Right atrium auricular region (tissue), 2 donors: ENCODE measurements at places on chromosomes 3 and 15. TPM values are rescaled to one million over a fixed set of nuclear protein-coding genes. Genes with fewer than 3 reads are reported as not detected.
A peak's percentile ranks its signal among the peaks of the same experiment; 100 is the strongest.

Gene TRIM71
- total RNA-seq = not detected

Gene ADIPOQ
- 19.1 TPM for total RNA-seq

DNA sequence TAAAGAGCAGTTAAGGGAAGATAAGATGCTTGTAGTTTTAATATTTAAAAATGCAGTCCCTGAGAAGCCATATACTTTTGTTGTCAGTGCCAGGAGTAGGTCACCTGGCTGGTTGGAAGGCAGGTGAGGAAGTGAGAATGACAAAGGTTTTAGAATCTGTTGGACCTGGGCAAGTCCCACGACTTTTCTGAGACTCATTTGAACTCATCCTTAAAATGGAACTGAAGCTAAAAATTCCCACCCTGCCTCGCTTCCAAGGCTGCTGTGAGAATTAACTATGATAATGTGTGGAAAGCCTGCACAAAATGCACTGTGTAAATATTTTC, 77.1 kb downstream of the IQSEC1 start:
- H3K27ac ChIP-seq = peak overlapping the region; percentile 93
- no peak overlapping the region for H3K4me3 ChIP-seq
- H3K4me1 ChIP-seq = peaks cover 36% of the 10 kb centered on the region
- no peaks in the 10 kb centered on the region for H3K36me3 ChIP-seq
- H3K27me3 ChIP-seq = no peaks in the 10 kb centered on the region

- no peak overlapping the region for H3K27ac ChIP-seq
- no peaks in the 10 kb centered on the region for H3K4me1 ChIP-seq
- H3K36me3 ChIP-seq = no peaks in the 10 kb centered on the region
- no peak for DNase-seq
- H3K27me3 ChIP-seq = no peaks in the 10 kb centered on the region
- H3K4me3 ChIP-seq = no peak overlapping the region
These were observed 158.5 kb upstream of the SGO1 start for GRCh38 chr3:20344400-20344959.

Gene HPS3
- total RNA-seq = 6.7 TPM

Gene STAC
- not detected for total RNA-seq

GRCh38 chr3:95172164-95172943, 1109.5 kb downstream of the NSUN3 start:
- H3K36me3 ChIP-seq = no peaks in the 10 kb centered on the region
- no peak for DNase-seq
- no peaks in the 10 kb centered on the region for H3K27me3 ChIP-seq
- no peak overlapping the region for H3K27ac ChIP-seq
- H3K4me3 ChIP-seq = no peak overlapping the region

Gene CFAP20DC
- total RNA-seq = not detected

Gene FAM174B
- total RNA-seq = 6.2 TPM

DNA sequence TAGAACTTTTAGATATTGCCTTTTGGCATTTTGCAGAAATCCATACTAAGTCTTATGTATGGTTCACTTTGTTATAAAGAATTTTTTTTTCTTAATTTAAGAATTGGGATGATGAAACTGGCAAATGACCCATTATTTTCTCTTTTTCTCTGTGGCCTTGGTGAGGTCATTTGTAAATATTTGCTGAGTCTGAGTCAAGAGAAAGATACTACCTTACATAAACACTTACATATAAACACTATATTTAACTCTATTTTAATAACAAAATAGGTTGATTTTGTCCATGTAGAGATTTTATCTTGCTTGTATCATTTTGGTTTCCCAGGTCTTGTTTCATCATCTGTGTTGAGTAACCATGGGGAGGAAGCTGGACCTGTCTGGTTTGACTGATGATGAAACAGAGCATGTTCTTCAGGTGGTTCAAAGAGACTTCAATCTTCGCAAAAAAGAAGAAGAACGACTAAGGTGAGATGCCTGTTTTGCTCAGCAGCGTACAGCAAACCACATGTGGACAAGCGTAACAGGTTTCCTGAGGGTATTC, 91.1 kb downstream of the MYRIP start:
- DNase-seq = no peak
- H3K27ac ChIP-seq = no peak overlapping the region
- H3K27me3 ChIP-seq = no peaks in the 10 kb centered on the region
- no peaks in the 10 kb centered on the region for H3K36me3 ChIP-seq

GRCh38 chr3:80696280-80696679, 928.5 kb upstream of the ROBO1 start:
- no peak for DNase-seq
- no peak overlapping the region for H3K27ac ChIP-seq
- no peaks in the 10 kb centered on the region for H3K36me3 ChIP-seq
- H3K4me3 ChIP-seq = no peak overlapping the region
- H3K4me1 ChIP-seq = no peaks in the 10 kb centered on the region

DNA sequence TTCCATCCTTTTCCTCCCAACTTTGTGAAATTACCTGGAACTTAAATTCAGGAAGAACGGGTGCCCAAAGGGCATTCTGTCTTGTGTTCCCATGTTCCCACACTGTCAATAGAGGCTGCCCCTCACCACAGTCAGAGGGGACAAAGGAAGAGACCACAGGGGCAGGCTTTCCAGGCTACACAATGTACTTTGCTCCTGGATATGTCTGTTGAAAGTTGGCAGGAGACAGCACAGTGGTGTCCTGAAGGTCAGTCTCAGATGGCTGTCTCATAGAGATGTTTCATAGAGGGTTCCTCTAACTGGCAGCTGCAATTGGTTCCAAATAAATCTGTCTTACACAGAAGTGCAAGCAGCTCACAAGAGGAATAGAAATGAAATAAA, 107.8 kb upstream of the TGFBR2 start:
- peak overlapping the region; percentile 55 for H3K27ac ChIP-seq
- no peaks in the 10 kb centered on the region for H3K36me3 ChIP-seq
- no peak for DNase-seq
- H3K4me3 ChIP-seq = no peak overlapping the region
- H3K4me1 ChIP-seq = peaks cover 44% of the 10 kb centered on the region
- H3K27me3 ChIP-seq = no peaks in the 10 kb centered on the region

Gene ANKUB1
- total RNA-seq = not detected

GRCh38 chr3:57746156-57747010, 9.7 kb upstream of the SLMAP start:
- no peak overlapping the region for H3K4me3 ChIP-seq
- no peaks in the 10 kb centered on the region for H3K27me3 ChIP-seq
- H3K4me1 ChIP-seq = no peaks in the 10 kb centered on the region
- no peak overlapping the region for H3K27ac ChIP-seq
- no peaks in the 10 kb centered on the region for H3K36me3 ChIP-seq

DNA sequence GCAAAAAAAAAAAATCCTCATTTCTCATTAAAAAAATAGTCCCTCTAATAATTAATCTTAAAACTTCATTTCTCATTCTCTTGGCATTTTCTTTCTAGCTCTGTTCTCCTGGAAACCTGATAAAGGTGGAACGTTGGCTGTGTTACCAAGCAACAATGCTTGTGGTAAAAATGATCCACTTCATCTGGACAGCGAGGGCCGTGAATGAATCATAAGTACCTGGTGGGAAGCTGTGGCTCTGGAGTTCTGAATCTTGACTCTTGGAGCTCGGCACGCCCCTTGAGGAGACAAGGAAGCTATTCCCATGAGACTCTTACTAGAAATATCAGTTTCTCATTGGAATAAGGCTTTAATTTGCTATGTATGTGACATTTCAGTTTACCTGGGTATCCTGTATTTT, 32.5 kb downstream of the BCL2L10 start:
- no peaks in the 10 kb centered on the region for H3K4me1 ChIP-seq
- H3K27me3 ChIP-seq = no peaks in the 10 kb centered on the region
- no peak for DNase-seq
- H3K27ac ChIP-seq = no peak overlapping the region

- peaks cover 8% of the 10 kb centered on the region for H3K27me3 ChIP-seq
- peaks cover 20% of the 10 kb centered on the region for H3K4me1 ChIP-seq
- no peak overlapping the region for H3K27ac ChIP-seq
- H3K4me3 ChIP-seq = peak overlapping the region; percentile 58
These were observed 35.5 kb upstream of the EPHB3 start for GRCh38 chr3:184526088-184526433.

Gene PRR20G
- not detected for total RNA-seq

Gene GOLGA6B
- not detected for total RNA-seq

GRCh38 chr3:178174201-178174915, 361.9 kb upstream of the KCNMB2 start:
- H3K4me1 ChIP-seq = no peaks in the 10 kb centered on the region
- H3K36me3 ChIP-seq = no peaks in the 10 kb centered on the region
- no peak overlapping the region for H3K4me3 ChIP-seq
- H3K27me3 ChIP-seq = no peaks in the 10 kb centered on the region
- DNase-seq = no peak

DNA sequence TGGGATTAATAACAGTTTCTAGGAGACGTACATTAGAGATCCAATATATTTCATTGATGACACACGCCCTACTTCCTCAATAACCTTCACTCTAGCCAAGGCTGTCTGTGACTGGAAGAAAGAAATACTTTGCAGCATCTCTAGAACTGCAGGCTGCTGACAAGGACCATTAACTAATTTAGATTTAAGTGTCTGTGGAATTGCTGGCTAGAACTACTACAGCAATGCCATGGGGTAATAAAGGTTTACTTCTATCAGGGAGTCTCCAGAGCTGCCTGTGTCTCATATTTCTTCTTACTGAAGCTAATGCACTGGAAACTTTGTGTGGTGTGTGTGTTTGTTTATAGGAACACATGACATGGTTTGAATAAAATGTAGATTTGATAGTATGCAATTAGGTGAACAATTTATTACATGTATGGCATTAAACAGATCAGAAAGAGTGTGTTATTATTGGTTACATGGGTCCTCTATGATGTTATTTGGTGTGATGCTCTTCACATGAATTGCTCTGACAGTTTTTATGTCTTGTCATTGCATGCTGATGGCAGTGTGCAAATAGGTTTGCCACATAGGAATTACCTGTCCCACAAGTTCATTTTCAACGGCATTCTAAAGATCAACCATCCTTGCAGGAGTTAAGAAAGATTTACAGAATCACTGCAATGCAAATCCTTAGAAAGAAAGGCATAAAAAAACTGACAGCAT, 916.2 kb upstream of the CADM2 start:
- H3K36me3 ChIP-seq = no peaks in the 10 kb centered on the region
- no peaks in the 10 kb centered on the region for H3K4me1 ChIP-seq
- H3K27ac ChIP-seq = no peak overlapping the region
- H3K4me3 ChIP-seq = no peak overlapping the region
- H3K27me3 ChIP-seq = no peaks in the 10 kb centered on the region

DNA sequence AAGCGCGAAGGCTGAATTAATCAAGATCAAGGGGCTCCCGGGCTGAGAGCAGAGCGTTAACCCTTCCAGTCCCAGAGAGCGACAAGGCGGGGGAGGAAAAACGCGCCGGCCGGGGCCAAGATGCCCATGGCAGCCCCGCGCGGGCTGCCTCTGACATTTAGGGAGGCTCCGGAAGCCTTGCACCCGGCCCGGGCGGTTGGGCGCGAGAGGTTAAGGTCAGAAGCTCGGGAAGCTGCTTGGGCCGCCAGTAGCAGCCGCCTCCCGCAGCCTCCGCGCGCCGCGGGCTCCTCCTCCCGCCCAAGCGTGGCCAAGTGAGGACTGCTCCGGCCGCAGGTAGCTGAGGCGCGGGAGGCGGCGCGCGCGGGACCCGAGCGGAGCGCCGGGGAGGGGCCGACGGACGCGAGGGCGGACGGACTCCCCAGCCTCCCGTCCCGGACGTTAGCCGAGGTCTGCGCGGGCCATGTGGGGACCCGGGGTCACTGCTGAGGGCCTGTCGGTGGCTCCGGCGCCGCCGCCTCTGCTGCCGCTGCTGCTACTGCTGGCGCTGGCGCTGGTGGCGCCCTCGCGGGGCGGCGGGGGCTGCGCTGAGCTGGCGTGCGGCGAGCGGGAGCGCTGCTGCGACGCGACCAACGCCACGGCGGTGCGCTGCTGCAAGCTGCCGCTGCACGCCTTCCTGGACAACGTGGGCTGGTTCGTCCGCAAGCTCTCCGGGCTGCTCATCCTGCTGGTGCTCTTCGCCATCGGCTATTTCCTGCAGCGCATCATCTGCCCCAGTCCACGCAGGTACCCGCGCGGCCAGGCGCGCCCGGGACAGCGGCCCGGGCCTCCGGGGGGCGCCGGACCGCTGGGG, at the start of gene C3orf80:
Gene C3orf80 (plus strand): TSS at position 247 of the 850 bp plus-strand sequence. CDS start 214 bp downstream, at position 461.
- H3K27ac ChIP-seq = peak within 1 kb of the TSS; percentile 1
- DNase-seq = no peak
- peak within 1 kb of the TSS; percentile 63 for H3K4me3 ChIP-seq
- no peaks in the 10 kb centered on the region for H3K36me3 ChIP-seq
- no peaks in the 10 kb centered on the region for H3K4me1 ChIP-seq

DNA sequence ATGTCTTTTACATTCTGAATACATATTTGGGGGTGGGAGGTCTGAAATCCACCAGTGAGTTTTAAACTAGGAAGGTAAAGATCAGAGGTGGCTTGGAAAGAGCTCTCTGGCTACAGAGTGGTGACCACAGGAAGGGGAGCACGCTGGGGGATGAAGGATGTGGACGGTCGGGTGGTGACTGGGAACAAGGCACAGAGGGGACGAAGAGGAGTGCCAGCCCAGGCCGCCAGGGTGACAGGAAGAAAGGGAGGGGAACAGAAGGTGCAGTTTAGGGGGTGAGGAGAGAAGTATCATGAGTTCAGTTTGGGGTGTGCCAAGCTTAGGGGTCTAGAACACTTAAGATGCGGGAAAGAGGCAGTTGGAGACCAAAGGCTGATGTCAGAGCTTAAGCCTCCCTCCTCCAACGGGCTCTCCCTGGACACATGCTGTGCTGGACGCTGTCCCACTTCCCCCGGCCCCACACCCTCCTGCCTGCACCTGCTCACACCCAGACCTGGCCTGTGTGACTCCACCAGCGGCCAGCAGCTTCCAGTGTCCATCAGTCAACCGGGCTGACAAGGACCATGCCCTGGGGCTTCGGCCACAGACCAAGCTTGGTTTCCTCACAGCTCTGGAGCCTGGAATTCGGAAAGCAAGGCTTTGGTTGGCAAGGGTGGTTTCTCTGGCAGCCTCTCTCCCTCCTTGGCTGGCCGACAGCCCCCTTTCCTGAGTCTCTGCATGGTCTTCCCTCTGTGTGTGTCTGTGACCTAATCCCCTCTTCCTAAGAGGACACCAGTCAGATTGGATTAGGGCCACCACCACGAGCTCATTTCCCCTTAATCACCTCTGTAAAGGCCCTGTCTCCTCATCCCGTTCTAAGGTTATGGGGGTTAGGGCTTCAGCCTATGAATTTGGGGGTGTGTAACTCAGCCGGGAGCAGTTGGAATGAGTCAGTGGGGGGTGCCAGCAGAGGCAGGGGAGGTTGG, 120.4 kb upstream of the IQSEC1 start:
- H3K27ac ChIP-seq = no peak overlapping the region
- no peak overlapping the region for H3K4me3 ChIP-seq

Gene SIDT1
- 0.15 TPM for total RNA-seq

Gene MESP1
- total RNA-seq = 2.4 TPM

- no peaks in the 10 kb centered on the region for H3K27me3 ChIP-seq
- no peak overlapping the region for H3K27ac ChIP-seq
- H3K4me3 ChIP-seq = no peak overlapping the region
- H3K4me1 ChIP-seq = no peaks in the 10 kb centered on the region
- no peaks in the 10 kb centered on the region for H3K36me3 ChIP-seq
These were observed 25.9 kb upstream of the GRIP2 start for GRCh38 chr3:14565868-14566588.

- H3K4me1 ChIP-seq = peaks cover 30% of the 10 kb centered on the region
- H3K36me3 ChIP-seq = no peaks in the 10 kb centered on the region
- DNase-seq = no peak
- H3K27ac ChIP-seq = peak overlapping the region; percentile 32
- no peak overlapping the region for H3K4me3 ChIP-seq
- H3K27me3 ChIP-seq = no peaks in the 10 kb centered on the region
These were observed 4.6 kb upstream of the TM4SF1 start for GRCh38 chr3:149382101-149382467.
